ENCODE measurements at places on chromosomes 7 and 10.
A peak's percentile ranks its signal among the peaks of the same experiment; 100 is the strongest.

DNA sequence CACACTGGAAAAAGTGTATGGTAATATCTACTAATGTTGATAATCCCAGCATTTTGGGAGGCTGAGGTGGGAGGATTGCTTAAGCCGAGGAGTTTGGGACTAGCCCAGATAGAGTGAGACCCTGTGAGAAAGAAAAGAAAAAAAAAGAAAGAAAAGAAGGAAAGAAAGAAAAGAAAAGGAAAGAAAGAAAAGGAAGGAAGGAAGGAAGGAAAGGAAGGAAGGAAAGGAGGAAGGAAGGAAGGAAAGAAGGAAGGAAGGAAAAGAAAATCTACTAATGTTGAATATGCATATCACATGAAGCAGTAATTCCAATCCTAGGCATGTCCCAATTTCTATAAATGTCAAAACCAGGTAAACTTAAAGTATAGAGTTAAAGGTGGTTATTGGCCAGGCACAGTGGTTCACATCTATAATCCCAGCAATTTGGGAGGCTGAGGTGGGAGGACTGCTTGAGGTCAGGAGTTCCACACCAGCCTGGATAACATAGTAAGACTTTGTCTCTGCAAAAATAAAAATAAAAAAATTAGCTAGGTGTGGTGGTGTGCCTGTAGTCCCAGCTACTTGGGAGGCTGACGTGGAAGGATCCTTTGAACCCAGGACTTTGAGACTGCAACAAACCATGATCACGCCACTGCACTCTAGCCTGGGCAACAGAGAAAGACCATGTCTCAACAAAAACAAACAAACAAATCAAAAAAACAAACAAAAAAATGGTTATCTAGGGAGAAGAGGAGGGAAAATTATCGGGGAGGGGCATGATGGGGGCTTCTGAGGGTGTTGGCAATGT, 5.2 kb upstream of the KAZALD1 start:
- no peak for DNase-seq

DNA sequence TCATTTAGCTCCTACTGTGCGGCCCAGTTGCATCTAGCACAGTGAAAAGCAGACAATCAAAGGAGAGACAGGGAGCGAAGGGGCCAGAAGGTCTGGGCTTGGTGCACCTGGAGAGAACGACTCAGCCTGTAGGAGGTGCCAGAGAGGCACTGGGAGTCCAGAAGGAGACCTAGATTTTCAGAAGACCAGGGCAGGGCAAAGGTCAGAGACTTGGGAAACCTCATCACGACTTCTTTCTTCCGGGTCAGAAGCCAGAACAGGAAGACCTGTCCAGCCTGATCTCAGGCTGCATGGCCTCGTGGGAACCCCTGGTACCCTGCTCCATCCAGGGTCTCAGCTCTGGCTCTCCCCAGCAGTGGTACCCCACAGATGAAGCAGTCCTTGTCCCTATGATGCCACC, 5.2 kb downstream of the AGAP3 start:
- DNase-seq, result no peak

GRCh38 chr7:19464751-19465150, 244.1 kb downstream of the POLR1F start:
- no peak for DNase-seq

DNA sequence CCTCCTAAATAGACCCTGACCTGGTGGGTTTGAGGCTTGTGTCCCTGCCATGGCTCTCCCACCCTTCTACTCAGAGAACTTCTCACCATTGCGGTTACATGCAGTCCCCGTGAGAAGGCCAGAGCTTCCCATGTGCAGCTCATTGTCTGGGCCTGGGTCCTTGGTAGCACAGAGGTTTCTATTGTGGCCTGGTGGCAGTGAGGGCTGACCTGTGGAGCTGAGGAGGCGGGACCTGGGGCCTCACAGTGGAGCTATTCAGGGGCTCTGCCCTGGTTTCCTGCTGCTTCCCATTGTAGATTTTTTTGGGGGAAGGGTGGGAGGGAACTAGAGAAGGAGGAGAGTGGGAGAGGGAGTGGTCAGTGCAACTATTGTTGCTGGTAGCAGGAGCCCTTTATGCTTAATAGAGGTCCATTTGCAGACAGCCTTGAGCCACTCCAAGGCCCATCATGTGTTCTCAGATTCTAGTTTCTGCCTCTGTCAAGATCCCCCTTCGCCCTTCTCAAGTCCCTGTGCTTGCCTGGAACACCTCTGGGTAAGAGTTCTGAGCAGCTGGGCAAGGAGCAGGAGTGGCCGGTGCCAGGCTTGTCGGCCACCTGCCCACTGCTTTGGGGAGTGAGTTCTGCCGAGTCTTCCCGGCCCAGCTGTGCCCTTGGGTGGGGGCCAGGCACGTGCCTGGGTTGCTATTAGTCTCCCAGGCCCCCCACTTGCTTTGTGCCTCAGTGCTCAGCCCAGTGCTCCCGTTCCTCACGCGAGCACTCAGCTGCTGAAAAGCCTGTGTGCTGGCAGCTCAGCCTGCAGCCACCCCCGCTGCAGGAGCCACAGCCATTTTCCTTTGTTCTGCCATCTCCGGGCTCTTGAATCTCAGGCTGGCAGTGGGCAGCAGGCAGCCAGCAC, 10.7 kb downstream of the TSPAN14 start:
- DNase-seq, result no peak

DNA sequence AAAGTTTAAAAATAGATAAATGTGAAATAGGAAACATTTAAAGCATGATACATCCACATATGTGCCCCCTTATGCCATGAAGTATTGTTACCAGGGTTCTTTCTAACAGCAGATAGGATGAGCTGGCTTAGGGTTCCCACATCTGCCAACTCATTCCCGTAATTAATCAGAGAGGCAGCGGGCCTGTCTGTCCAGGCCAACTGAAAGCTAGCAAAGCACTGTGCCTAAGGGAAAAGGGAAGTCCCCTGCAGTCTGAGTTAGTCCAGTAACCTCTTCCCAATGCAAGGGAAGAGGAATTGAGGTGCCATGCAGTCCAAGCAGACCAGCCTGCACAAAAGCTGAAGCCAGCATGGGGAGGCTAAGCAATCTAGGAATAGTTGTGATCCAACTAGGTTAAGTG, 18.3 kb upstream of the ZC3HAV1L start:
- DNase-seq, result no peak

DNA sequence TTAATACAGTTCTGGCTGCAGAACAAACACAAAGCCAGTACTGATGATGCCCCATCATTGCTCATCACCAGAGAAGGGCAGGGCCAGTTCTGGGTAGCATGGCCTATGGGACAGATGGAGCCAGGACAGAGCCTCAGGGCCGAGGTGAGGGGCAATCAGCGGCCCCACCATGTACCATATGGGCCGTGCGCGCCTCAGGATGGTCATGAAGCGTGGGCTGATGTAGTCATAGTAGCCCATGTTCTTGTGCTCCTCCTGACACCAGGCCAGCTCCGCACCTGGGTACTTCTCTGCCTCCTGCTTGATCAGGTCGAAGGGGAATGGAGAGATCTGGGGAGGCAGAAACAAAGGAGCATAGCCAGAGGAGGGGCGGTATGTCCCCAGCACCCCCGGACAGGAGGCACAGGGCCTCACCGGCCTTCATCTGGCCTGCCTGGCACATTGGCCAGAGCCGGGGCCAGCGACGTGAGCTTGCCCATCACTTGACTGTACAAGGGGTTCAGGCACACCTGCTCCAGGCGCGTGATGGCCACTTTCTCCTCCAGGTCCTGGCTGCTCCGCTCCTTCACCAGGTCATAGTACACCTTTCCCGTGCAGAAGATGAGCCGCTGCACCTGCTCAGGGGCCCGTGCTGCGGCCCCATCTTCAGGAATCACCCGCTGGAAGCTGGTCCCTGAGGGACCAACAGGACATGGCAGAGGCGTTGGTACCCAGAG, 26.1 kb downstream of the OGDHL start:
- DNase-seq, result no peak

- DNase-seq, result no peak
Observed at GRCh38 chr7:16881844-16882243, at the start of gene AGR3. Gene AGR3, minus strand, starts transcription at chr7:16881983. Its CDS starts 3,365 bp downstream, at chr7:16878618.

DNA sequence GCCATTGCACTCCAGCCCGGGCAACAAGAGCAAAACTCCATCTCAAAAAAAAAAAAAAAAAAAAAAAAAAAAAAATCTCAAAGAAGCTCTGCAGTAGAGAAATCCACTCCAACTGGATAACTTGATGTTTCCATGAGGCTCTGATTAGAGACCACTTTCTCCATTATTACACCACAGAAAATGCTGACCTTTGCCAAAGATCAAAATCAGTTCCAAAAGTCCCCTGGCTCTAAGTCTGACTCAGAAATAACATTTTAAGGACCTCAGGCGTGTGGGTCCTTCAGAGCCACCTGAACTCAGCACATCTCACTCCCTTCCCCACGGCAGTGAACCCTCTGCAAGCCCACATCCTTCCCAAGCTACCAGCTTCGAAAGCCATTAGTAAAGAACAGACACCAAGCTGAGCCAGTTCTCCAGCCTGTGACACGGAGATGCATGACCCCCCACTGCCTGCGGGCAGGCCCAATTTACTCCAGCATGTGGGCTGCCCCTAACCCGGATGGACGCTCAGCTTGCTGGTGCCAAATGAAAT, 13.8 kb upstream of the TMEM120A start:
- DNase-seq, result no peak

DNA sequence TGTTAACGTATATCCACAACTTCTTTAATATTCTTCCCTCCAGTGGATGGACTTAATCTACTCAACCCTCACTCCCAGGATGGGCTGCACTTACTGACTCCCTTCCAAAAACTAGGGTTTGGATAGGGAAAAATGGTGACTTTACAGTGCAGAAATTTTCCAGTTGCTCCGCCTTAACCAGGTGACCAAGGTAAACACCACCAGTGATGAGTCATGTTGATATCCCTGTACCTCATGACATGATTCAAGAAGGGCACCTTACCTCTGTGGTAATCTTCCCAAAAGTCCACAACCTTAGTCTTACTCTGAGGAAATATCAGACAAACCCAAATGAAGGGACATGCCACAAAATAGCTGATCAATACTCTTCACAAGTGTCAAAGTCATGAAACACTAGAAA, 3.5 kb upstream of the GSTK1 start:
- no peak for DNase-seq

DNA sequence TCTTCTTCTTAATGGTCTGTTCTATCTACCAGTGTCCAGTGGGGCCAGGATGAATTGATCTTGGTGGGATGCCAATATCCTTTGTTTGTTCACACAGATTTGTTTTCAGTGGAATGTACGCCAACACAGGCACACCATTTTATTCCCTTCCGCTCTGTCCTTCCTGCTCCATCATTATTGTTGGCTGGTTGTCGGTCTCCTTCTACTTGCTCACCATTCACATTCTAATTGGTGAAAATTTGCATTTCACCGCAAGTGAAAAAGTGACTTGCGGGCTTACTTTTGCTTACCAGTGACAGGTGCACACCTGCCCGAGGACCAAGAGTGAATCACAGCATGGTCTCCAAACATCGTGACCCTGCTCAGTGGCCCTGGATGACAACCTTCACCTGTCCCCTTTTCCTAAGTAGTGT, 148.3 kb downstream of the NOC3L start:
- no peak for DNase-seq

GRCh38 chr7:69411018-69411417, 187.3 kb upstream of the AUTS2 start:
- DNase-seq, result no peak

- no peak for DNase-seq
Observed at GRCh38 chr7:455110-455928, 64.3 kb downstream of the PDGFA start.

DNA sequence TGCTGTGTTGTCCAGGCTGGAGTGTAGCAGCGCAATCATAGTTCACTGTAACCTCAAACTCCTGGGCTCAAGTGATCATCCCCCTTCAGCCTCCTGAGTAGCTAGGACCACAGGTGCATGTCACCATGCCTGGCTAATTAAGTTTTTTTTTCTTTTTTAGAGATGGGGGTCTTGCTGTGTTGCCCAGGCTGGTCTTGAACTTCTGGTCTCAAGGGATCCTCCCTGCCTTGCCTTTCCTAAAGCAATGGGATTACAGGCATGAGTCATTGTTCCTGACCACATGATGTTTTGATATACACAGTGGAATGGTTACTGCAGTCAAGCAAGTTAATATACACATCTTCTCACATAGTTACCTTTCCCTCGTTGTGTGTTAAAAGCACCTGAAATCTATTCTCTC, 140.3 kb downstream of the GPR85 start:
- DNase-seq, result no peak

DNA sequence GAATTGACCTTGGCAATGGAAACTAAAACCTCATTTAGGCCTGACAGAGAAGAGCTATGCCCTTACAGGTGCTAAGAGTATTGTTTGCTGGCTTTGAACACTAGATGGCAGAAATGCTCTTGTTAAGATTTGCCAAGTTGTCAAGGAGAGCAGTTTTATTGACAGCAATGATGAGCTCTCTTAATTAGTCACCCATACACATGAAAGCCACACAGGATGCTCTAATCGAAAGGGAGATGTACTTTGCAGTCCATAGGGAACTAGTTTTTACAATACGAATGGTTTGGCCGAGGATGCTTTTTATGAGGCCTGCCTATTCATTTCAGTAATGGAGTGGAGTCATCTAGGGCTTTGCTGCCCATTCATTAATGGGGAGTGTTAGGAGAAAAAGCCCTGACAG, 45.4 kb upstream of the MBL2 start:
- peak; percentile 62 for DNase-seq

- no peak for DNase-seq
Observed at GRCh38 chr7:134255814-134256213, 60.9 kb downstream of the SLC35B4 start.

DNA sequence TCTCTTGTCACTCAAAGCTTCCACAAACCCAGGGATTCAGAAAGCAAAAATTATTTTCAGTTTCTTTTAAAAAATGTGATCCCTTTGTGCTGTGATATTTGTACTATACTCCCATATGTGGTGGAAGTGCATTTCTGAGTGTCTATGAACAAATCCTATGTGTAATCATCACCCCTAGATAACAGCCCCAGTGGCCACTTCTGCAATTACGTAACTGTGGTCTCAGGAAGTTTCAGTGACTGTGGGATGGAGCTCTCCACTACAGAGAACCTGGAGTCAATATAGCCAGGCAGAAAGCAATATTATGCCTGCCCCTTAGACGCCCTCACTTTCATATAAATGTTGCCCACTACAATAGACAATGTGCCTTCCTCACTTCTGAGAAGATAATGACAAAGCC, 1101.7 kb upstream of the GHITM start:
- DNase-seq, result no peak

DNA sequence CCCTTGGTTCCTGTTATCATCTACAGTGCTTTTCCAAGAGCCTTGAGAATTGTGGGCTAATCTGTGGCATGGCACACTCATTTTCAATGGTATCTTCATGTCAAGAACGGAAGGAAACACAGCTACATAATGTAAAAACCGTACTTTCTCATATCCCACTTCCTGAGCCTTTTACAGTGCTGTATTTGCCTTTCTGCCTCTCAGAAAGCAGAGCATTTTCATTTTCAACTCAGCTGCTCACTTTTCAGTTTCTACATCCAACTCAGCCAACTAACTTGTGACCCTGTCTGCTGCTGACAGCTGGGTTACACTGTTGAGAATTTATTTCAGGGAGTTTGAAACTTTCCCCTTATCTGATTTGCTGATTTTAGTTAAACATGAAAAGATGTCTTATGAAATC, 875.8 kb upstream of the KCND2 start:
- DNase-seq, result no peak

DNA sequence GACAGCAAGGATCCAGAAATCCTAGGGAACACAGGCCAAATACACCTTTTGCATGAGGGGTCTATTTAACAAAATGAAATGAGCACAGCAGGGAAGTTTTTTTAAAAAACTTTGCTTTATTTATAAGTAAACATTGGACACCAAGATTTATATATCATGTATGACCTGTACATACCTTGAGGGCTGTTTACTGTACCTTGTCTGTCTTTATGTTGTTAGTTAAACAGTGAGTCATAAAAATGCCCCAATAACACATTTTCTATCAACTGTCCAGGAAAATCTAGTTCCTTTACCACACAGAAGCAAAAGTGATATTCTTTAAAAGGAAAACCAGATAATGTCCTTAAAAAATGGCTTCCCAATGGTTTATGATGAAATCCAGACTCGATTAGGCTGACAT, 45.1 kb upstream of the AGR3 start:
- DNase-seq, result no peak

All from keratinocyte (primary cell).